GM06990 (cell line): ENCODE measurements at places on chromosomes 5 and 9.

DNA sequence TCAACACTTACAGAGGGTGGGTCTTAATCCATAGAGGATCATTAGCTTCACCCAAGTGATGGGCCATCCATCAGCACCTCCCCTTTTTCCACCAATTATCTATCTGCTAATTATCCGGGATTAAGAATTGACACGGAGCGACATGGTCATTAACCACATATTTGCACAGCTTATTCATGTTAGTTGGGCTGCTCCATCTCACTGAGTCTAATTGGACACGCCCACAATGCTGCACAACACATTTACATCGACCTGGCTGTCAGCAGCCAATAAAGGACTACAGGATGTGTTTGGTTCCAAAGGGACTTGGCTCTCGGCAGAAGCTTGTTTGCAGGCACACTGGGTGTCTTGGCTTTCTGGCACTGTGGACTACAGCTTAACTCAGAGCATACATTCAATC, 21.6 kb downstream of the FOXE1 start:
- DNase-seq, result no peak

GRCh38 chr5:16975950-16976624, 40.0 kb upstream of the MYO10 start:
- DNase-seq, result peak; percentile 6

DNA sequence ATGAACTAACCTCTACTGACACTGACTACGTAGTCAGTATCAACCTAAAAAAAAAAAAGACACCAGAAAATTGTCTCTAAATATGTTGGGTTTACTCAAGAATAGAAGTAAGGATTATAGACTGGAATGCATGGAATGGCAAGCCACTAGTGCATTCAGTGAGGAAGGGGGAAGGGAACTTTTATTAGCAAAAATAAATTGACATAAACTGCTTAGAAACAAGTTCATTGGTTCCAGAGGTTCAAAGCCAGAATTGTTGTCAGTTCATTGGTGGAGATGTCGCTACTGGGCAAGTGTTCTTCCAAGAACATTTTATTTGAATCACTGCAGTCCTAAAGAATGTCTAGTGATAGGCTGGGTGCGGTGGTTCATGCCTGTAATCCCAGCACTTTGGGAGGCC, 26.1 kb upstream of the AOPEP start:
- DNase-seq, result no peak

DNA sequence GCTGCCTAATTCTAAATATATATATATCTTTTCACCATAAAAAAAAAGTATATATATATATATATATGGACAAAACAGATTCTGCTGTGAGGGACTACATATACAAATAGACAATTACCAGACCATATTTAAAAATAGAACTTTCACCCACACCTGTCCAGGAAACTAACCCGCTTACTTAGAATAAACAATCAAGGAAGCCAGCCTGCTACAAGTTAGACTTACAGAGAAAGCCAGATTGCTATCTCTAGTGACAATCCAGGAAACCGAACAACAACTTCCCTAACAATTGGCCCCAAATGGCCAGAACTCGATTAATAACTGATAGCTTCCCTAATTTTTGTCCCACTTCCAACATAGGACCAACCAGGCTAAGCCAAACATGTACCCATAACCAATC, 5.9 kb downstream of the GLDC start:
- DNase-seq, result no peak

DNA sequence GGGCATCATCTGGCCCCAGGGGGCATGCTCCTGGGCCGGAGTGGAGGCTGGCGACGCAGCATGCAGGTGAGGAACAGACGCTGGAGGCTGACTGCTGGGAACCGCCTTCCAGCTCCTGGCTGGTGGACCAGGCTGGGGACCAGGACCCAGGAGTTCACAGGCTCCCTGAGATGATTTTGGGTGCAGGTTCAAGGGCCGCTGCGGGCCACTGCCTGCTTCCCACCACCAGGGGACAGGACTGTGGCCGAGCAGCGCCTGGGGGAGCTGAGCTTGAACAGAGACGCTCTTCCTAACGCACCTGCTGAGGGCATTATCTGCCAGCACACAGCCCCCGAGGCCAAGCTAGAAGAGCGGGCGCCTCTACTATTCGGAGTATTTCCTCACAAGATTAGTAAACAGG, 132.1 kb upstream of the RAPGEF1 start:
- DNase-seq, result no peak

DNA sequence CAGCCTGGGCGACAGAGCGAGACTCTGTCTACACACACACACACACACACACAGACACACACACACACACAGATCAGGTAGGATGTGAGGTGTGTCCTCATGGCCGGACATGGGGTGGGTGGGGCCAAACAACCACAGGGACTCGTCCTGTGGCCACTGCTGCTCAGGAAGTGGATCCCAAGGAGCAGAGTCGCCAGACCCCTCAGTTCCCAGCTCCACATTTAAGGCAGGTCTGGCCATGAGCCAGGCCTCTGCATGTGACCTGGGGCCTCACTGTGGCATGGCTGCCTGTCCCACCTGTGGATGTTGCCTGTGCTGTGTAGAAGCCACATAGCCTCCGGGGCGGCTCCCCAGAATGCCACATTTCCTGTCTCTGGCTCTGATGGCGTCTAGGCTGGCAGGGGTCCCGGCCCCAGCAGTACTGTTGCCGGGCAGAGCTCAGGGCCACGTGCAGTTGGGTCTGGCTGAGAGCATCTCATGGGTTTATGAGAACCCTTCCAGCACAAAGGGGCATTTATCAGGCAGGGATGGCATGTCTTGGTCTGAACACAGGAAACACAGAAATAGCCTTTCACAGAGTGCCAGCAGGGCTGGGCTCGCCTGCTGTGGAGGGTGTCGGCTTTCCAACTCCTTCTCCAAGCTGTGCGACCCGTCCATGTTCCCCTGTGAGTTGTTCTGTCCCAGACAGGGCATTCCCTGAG, 9.9 kb upstream of the NINJ1 start:
- peak; percentile 53 for DNase-seq

- no peak for DNase-seq
Measured at GRCh38 chr9:131097948-131098278, 1.6 kb downstream of the AIF1L start.

DNA sequence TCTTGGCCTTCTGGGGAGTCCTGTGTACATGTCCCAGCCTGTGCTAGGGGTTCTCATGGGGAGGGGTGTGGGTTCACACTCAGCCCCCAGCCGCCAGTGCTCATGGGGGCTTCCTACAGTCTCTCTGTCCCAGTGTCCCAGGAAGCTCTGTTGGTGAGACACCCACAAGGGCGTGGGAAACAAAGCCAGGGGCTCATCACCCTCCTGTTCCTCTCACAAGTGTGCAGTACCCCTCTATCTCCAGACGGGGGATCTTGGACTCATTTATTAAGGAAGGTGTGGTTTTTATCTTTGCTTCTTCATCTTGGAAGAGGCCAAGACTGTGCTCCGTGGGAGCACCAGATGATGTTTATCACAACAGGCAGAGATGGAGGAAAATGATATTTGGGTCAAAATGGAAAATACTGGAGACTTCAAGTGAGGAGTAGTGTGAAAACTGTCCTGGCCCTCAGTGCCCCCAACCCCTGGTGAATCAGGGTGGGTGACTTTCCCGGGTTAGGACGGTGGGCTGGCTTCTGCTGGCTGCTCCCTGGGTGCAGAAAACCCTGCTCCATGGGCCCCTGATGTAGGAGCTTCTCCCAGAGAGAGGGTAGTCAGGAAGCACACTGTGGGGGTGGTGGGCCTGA, 15.2 kb downstream of the TMEM171 start:
- no peak for DNase-seq

GRCh38 chr5:27312291-27312893, 274.0 kb upstream of the CDH9 start:
- DNase-seq, result no peak

- DNase-seq, result no peak
Measured at GRCh38 chr9:16898464-16898863, 28.0 kb upstream of the BNC2 start.

- no peak for DNase-seq
Measured at GRCh38 chr5:83567741-83568140, 96.2 kb downstream of the VCAN start.

DNA sequence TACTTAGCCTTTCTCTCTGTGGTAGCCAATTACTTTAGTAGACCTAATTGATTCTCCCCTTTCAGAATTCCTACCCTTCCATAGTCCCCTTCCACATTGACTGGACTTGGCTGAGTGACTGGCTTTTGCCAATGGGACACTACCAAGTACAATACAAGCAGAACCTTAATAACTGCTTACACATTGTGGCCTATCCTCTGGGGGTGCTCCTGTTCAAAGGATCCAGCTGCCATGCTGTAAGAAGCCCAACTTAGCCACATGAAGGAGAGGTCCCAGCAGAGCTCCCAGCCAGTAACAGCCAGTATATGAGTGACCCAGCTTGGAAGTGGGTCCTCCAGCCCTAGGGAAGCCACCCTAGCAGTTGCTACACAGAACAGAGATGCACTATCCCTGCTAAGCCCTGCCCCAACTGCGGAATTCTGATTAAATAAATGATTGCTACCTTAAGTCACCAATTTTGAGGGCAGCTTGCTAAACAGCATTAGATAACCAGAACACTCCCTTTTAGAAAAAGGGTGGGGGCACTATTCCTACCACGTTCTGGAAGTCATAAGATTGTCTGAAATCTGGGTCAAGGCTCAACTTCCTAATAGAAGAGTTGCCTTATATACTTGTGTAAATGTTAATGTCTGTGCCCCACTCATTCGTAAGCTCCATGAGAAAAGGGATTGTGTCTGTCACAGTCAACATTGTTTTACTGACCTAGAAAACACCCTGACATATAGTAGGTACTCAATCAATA, 11.1 kb upstream of the APTX start:
- no peak for DNase-seq

DNA sequence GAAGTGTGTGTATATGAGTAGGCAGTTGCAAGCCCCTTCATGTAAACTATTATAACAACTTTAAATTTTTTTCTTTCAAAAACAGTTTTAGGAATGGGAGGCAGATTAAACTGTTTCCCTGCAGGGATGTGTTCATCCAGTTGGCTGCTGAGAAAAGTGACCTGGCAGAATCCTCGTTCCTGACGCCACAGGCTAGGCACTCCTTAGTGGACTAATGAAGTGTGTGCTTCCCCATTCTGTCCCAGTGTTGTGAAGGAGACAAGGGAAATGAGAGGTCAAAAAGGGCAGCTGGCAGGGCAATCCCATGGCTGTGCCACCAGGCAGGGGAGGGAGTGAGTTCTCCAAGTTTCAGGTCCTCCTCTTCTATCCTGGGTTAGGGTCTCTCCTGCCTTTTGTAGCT, 59.8 kb downstream of the FOXD1 start:
- no peak for DNase-seq

DNA sequence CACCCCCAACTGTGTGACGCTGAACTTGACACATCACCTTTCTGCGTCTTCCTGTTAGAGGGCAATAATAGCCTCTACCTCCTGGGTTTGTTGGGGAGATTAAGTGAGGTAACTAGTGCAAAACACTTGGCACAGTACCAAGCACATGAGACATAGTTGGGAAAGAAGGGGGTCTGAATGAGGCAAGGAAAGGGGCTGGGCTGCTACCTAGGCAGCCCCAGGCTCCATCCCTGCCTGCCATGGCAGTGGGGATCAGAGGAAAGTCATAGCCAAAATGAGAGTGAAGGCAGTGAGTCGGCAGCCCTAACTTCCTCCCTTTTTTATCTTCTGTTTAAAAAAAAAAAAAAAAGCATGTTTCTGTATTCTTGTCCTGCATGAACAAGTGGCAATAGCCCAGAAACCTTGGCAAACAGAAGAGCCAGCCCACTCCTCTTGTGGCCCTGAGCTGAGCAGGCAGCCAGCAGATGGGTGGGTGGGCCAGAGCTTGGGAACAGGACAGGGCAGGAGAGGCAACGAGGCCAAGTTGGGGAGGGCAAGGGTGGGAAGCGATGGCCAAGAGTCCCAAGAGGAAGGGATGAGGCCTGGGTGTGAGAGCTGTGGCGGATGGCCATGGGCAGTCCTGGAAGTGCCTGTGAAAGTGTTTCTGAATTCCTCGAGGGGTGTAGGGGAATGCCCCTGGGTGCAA, 11.4 kb downstream of the CAMK2A start:
- no peak for DNase-seq

DNA sequence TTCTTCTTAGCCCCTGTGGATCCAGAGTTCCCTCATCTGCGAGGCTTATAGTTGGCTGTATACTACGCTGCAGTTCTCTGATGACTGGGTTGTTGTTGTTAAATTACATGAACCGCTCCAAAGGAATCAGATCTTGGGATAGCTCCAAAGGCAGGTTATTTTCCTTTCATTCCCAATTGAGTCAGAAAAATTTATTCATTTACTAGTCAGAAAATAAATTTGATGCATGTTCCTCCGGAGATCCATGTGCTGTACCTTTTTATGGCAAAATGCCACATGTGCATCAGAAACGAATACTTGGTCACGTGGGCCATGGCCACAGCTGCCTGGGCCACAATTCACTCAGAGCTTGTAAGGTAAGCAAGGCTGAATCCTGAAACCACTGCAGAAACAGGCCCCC, 304.0 kb downstream of the NR2F1-AS1 start:
- no peak for DNase-seq

- DNase-seq, result no peak
Measured at GRCh38 chr5:178382754-178383164, 150.2 kb upstream of the PHYKPL start.

DNA sequence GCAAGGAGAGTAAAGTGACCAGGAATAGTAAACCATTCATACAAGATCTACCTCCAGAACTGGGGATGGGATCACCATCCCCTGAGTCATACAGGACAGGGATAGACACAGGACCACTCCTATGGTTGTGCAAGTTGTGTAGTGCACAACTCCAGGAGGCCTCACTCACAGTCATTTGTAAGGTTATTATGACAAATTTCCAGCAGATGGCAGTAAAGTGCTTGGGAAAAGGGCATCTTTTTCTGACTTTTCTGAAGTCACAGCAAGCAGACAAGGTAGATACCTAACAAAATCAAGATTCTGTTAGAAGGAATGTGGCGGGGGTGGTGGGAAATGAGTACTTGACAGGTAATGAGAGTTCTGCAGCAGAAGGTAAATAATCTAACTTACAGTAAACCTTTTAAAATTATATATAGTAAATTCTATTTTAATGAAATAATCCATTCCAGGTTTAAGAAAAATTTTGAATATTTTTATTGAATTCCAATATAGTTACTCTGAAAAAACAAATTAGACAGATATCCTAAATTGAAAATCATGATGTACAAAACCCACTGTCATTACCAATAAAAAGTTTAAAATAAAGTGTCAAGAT, 16.7 kb upstream of the KIF27 start:
- DNase-seq, result no peak

GRCh38 chr5:14054111-14054854, 88.9 kb upstream of the TRIO start:
- DNase-seq, result no peak

GRCh38 chr5:69030358-69031062, 63.3 kb upstream of the SLC30A5 start:
- no peak for DNase-seq

DNA sequence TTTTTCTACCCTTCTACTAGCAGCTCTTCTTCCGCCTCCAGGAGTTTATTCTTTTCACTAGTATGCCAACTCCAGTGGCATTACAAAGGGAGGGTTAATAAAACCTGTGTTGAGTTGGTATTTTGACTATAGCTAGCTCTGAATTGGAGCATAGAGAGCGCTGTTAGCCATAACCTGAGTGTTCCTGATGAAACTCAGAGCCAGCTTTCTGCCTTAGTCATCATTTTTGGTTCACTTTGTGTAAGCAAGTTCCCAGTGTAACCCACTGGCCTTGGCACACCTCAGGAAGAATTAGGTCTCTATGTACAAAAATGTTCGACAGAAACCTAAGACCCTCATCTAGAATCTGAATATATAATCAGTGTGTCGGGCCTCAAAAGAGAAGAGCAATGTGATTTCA, 238.9 kb downstream of the NR3C1 start:
- DNase-seq, result no peak
